Right ventricle myocardium superior (tissue), 1 donor: ENCODE measurements at places on chromosomes 3 and 15. TPM values are rescaled to one million over a fixed set of nuclear protein-coding genes. Genes with fewer than 3 reads are reported as not detected.

- no peak for DNase-seq
Measured at GRCh38 chr3:13565581-13566452, 16.9 kb downstream of the FBLN2 start.

DNA sequence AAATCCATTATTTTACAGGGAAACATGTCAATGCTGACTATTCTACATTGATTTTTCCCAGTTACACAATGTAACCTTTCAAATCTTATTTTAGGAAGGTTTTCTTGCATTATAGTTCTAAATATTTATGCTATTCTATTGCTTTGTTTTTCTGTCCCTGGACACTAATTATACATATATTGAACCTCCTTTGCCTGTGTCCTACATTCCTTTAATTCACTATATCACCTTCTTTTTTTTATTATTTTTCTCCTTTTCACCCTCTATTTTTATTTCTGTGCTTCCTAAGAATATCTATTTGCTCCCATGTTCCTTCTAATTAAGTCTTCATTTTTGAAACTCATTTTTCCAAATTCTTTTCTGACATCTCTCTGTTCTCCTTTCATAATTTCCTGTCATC lies 259.2 kb downstream of the TJP1 start:
- no peak for DNase-seq

DNA sequence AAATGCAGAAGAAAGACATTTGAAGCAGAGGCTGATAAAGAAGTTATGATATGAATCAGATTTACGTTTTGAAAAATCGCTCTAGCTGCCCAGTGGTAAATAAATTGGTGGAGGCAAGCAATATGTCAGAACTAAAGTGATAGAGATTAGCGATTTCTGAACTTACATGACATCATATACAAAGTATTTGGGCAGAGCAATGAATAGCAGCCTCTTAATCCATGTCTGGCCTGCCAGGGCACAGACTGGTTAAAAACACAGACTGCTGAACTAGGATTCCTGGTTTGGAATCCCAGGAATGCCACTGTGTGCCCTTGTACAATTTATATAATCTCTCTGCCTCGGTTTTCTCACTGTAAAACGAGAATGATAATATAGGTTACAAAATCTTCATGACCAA lies 243.1 kb upstream of the SETMAR start:
- DNase-seq, result no peak

DNA sequence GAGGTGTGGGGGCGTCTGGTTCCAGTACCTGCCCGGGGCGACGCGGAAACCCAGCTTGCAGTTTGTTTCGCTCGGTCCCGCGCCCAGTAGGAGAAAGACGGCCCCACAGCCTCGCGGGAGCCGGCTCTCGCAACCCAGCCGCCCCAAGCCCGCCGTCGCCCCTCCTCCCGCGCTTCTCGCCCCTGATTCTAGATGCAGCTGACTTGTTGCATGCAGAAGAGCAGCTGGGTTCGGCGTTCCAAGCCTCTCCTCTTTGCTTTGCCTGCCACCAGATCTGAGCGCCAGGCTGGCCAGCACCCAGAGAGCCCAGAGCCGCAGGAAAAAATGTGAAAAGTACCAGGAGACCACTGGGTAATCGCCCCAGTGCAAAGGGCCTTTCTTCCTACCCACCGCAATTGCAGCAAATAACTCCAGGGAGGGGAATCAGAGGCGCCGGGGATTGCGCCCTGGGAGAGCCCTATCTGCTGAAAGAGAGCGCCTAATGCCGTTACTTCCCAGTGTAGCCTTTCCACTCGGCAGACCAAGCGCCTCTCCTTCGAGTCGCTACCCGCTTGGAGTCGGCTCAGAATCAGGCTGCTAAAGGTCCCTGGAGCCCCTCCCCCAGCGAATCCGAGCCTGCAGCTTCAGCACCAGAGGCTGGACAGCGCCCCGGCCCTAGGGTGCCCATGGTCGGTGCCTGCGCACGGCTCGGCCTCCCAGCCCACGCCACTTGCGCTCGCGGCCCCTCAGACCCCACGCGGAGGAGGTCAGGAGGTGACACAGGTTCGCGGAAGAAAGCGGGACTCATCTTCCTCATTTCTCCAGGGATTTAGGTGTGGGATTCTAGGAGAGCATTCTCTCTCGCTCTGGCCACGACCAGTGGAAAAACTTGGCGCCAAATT lies 15.7 kb upstream of the AEN start:
- DNase-seq, result peak; percentile 70

- no peak for DNase-seq
Measured at GRCh38 chr3:55191911-55192775, 264.3 kb upstream of the LRTM1 start.

- DNase-seq, result no peak
Measured at GRCh38 chr3:147394884-147395225, 11.5 kb downstream of the ZIC4 start.

DNA sequence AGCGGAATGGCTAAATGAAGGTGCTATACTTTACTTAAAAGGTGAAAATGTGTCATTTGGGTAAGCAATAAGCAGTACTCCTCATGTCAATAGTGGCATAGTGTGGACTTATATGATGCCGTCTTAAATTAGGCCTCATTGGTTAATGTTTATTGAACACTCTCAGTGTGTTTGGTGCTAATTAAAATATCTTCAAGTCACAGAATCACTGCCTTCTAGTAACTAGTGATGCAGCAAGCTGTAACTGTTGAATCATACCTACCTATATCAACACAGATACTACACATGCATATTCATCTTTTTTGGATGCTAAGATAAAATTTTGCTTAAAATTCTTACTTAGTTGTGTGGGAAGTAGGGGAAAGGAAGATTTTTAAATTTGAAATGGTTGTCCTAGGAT lies 30.7 kb downstream of the ARHGAP31 start:
- no peak for DNase-seq

DNA sequence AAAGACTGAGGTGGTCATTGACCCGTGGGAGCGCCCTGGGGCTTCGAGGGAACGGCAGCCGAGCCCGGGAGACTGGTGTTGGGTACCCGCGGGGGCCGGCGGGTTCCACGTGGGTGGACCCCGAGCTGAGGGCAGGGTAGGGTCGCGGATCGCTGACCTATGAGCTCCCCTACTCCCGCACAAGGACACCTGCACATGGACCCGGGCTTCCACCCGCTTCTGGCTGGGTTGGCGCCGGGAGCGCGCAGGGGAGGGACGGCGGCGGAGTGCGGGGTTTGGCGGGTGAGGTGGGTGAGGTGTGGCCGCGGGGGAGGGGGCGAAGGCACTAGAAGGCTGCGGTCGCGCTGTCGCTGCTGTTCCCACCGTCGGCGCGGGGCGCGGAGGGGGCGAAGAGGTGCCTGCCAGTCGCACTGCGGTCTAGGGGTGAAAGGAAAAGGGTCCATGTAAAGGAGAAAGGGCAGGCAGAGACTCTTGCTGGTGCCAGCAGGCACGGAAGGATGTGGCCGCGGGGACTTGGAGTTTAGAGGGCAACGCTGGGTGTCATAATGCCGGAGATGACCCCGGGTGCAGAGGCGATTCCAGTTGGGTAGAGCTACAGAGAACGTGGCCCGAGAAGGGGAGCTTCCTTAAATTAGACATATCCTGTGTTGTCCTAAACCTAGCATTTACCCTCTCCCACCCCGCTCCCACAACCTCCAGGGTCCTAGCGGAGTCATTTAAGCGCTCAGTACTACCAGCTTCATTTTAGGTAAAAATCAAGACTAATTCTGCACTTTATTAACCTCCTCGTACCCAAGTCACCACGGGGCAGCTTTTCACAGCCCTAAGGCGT lies 245.9 kb upstream of the TOPAZ1 start:
- DNase-seq, result no peak

DNA sequence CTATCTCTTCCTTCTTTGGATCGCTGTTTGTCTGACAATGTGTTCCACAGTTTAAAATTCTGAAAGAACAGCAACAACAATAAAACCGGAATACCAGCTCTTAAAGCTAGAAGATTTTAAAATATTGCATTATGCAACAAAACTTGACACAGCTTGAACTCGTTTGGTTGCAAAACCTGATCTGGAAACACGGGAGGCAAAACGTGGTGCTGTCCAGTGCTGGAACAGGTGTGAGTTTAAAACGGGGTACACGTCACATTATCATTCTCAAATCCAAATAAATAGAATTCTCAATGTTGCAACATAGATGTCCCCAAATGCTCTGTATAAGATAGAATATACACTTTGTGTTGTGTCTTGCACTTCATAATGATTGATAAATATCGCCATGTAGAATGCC lies 110.9 kb upstream of the LYSMD4 start:
- no peak for DNase-seq

- no peak for DNase-seq
Measured at GRCh38 chr15:76553564-76553963, 217.0 kb downstream of the ISL2 start.

DNA sequence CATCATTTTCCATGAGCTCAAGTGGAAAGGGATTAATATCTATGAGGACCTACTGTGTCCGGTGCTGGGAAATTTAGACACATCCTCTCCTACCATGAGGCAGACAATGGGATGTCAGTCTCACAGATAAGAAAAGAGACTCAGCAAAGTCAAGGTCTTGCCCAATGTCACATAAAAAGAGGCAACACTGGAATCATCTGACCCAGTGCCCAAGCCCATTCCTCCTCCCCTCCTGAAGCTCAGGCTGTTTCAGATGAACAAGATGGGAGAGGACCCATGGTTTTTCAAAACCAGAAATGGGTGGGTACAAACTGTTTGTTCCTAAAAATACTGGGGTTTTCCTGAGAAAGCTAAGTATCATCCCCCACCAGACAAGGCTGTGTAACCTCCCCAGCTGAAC lies 22.2 kb downstream of the POC1A start:
- DNase-seq, result no peak

- DNase-seq, result peak; percentile 54
Measured at GRCh38 chr15:65869954-65870871, 922 bp downstream of the RAB11A start.

DNA sequence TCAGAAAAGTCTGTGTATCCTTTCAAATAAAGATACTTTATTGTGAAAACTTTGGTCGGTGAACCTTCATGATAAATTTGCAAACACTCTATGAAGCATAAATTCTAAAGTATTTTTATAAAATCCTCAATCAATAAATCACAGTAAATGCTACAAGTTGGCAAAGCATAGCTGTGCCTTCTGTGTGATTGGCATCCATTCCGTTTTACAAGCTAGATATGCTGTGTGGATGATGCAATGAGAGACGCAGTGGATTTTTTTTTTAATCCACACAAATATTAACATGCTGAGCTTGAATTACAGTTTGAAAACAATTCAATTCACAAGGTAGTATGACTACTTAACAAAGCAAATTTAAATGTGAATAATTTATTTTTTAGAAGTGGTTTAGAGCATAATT lies 937.2 kb downstream of the ZPLD1 start:
- no peak for DNase-seq

DNA sequence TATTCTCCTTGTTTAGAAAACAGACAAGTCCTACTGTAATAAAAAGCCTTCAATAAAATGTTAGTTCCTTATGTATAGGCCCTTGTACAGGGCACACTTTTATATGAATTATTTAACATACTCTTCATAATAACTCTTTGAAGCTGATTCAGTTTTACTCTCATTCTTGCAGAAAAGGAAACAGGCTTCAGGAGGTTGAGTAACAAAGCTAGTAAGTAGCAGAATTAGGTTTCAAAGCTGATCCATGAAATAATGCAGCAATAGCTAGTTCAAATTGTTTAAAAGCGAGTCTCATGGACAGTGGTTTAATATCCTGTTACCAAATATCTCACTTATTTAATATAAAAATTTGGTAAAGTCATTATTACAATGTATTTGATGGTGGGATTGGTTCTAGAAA lies 25.0 kb downstream of the TCF12 start:
- no peak for DNase-seq

- no peak for DNase-seq
Measured at GRCh38 chr15:67409175-67409574, 111.8 kb upstream of the C15orf61 start.

DNA sequence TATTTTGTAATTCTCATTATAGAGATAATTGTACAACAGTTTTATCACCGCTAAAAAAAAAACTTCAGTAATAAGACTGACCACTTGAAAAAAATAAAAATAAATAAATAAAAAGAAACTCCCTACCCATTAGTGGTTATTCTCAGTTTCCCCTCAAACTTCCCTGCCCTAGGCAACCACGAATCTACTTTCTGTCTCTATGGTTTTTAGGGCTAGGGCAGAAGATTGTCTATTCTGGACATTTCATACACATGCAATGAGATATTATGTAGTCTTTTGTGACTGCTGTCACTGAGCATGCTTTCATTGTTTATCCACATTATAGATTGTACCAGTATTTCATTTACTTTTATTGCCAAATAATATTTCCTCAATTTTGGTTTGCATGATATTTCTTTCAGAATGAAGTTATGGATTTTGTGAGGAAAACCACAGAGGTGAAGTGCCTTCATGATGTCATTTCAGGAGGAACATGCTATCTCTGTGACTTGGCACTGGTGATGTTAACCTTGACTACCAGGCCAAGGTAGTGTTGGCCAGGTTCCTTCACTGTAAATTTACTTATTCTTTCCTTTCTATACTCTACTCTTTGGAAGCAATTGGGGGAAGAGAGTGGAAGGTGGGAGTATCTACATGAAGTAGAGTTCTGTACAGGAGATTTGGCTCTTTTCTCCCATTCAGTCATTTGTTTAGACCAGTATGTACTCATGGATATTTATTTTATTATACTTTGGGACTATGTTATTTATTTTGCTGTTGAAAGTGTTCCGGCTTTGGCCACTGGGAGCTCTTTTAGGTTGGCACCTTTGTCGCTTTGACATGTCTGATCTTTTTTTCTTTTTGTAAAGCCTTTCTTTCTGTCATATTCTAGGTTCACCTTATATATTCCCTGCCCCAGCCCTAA lies 86.3 kb downstream of the GMPS start:
- no peak for DNase-seq

DNA sequence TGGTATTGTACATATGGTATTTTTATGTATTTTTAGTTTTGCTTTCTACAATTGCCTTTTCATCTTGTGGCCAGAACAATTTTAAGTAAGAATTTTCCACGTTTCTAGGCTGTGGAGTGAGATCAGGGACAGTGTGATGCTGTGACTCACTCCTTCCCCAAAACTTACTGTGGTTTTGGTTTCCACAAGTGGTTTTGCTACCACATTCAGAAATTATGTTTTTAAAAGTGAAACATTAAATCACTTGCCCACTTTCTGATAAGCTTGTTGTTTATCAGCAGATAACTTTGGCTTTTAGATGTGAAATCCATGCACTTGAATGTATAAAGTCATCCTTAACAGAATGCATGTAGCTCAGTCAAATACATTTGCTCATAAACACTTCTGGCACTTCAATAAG lies 192.2 kb upstream of the THRB start:
- DNase-seq, result no peak

GRCh38 chr3:23051240-23052140 lies 151.6 kb upstream of the UBE2E2 start:
- DNase-seq, result no peak

- no peak for DNase-seq
Measured at GRCh38 chr15:73125219-73125618, 73.0 kb downstream of the NEO1 start.

LRRC49 gene
- 45.7 TPM for total RNA-seq

EIF2A gene
- 67.6 TPM for total RNA-seq

RASGRF1 gene
- total RNA-seq, result not detected

GPR62 gene
- not detected for total RNA-seq
